ENCODE measurements at places on chromosomes 11 and 22.
A peak's percentile ranks its signal among the peaks of the same experiment; 100 is the strongest.

DNA sequence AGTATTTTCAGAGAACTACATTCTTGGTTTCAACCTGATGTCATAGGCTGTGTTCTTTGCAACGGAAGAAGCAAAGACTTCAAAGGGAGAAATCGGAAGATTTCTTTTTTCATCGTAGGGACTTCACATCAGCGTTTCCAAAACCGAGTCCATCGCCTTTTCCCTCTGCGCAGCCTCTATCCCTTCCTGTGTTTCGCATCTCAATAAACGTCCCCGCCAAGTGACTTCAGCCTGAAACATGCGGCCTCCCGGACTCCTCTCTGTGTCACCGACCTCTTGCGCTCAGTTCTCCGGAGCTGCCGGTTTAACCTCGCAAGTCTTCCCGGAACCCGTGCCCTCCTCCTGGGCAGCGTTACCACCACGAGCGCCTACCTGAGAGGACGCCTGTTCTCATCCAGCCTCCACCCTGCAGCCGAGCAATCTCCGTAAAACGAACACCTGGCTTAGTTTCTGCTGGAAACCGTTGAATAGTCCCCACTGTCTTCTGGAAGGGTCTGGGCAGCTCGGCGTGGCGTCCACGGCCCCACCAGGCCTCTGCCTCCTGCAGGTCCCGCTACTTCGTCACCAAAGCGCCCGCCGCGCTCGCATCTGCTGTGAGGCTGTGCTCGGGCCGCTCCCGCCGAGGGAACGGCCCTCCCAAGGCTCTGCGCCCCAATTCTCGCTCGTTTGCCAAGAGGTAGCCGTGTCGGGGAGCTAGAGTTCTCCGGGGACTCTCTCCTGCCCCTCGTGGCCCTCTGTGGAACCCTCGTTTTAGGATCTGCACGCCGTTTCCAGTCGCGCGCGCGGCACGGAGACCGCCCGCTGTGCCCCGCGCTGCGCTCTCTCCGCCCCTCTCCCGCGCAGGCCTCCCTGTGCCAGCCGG is at the start of gene GLB1L3:
Gene GLB1L3 (plus strand): TSS at position 846 of the 862 bp plus-strand sequence. CDS start 362 bp downstream, outside the sequence.
- H3K4me1 ChIP-seq: peaks cover 22% of the 10 kb centered on the region
- H3K4me3 ChIP-seq: no peak within 1 kb of the TSS
- H3K27ac ChIP-seq: no peak within 1 kb of the TSS
- peaks cover 16% of the 10 kb centered on the region for H3K27me3 ChIP-seq

GRCh38 chr22:23182309-23183060 is 2.2 kb downstream of the BCR start:
- peaks cover 61% of the 10 kb centered on the region for H3K4me1 ChIP-seq
- H3K36me3 ChIP-seq: no peaks in the 10 kb centered on the region
- H3K27ac ChIP-seq: peak overlapping the region; percentile 63
- no peaks in the 10 kb centered on the region for H3K27me3 ChIP-seq
- peak overlapping the region; percentile 3 for H3K4me3 ChIP-seq

DNA sequence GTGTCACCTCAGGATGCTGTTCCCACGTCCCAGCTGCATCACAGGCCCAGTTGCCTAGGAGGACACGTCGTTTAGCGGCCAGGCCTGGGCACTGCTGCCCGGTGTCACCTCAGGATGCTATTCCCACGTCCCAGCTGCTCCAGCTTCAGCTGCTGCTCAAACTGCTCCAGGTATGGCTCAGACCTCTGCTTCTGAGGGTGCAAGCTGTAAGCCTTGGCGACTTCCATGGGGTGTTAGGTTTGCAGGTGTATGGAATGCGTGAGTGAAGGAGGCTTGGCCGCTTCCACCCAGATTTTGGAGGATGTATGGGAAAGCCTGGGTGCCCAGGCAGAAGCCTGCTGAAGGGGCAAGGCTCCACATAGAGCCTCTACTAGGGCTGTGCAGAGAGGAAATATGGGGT is 205.3 kb upstream of the B3GAT1 start:
- H3K36me3 ChIP-seq: no peaks in the 10 kb centered on the region
- no peaks in the 10 kb centered on the region for H3K27me3 ChIP-seq
- no peak overlapping the region for H3K4me3 ChIP-seq
- no peak overlapping the region for H3K27ac ChIP-seq

- H3K27ac ChIP-seq: no peak overlapping the region
- H3K4me3 ChIP-seq: no peak overlapping the region
- H3K27me3 ChIP-seq: no peaks in the 10 kb centered on the region
Measured at GRCh38 chr22:19837915-19838314, 16.8 kb downstream of the GNB1L start.

GRCh38 chr11:132631989-132632388 is 900.3 kb downstream of the OPCML start:
- H3K4me1 ChIP-seq: no peaks in the 10 kb centered on the region
- no peak overlapping the region for H3K27ac ChIP-seq
- H3K27me3 ChIP-seq: no peaks in the 10 kb centered on the region

DNA sequence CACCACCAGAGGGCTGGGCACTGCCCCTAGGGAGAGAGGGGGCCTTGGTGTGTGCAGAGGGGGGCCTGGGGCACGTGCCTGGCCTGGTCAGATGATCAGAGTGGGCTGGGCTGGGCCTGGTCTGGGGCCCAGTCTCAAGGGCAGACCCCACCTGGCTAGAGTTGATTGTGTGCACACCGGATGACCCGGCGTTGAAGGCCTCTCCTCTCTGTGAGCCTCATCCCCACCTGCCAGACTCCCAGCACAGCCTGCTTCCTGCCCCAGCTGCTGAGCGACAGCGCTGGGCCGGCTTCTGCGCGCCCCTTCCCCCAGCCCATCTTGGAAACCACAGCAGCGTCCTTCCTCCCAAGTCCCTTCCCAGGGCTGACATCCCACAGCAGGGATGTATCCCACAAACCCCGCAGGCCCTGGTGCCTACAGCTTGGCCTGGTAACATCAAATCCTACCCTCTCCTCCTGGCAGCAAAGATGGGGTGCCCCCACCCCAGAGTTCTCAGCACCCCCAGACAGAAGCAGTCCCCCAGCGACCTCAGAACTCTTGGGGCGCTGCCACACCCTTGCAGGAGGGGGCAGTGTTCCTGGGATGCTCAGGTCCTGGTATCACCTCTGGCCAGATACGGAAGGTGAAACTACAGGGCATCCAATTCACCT is 11.0 kb upstream of the TSSC4 start:
- DNase-seq: no peak
- peaks cover 37% of the 10 kb centered on the region for H3K4me1 ChIP-seq
- H3K27me3 ChIP-seq: no peaks in the 10 kb centered on the region
- H3K36me3 ChIP-seq: peaks cover 6% of the 10 kb centered on the region

- H3K4me1 ChIP-seq: no peaks in the 10 kb centered on the region
- no peaks in the 10 kb centered on the region for H3K27me3 ChIP-seq
- no peaks in the 10 kb centered on the region for H3K36me3 ChIP-seq
- H3K27ac ChIP-seq: no peak overlapping the region
- no peak for DNase-seq
Measured at GRCh38 chr11:22433094-22433455, 94.9 kb downstream of the SLC17A6 start.

All from thyroid gland (tissue), 4 donors.